Stimulated activated naive CD4-positive, alpha-beta T cell (primary cell): ENCODE measurements at places on chromosomes 16 and 17.
A peak's percentile ranks its signal among the peaks of the same experiment; 100 is the strongest.

DNA sequence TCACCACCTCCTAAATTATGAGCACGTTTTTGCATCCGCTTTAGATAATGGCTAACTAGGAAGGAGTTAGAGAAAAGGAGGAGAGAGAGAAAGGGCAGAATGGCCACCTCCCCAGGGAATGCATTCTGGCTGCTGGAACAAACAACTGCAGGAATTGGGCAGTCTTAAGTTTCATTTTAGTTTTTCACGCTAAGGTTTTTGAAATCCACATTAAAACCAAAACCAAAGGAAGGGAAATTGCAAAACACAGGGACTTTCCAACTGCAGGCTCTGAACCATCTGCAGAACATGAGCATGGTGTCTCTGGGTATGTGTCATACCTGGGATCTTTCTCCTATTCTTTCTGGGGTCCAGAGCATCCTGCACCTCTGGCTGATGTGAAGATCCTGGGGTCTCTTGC is 12.1 kb upstream of the CCL8 start:
- DNase-seq = no peak

DNA sequence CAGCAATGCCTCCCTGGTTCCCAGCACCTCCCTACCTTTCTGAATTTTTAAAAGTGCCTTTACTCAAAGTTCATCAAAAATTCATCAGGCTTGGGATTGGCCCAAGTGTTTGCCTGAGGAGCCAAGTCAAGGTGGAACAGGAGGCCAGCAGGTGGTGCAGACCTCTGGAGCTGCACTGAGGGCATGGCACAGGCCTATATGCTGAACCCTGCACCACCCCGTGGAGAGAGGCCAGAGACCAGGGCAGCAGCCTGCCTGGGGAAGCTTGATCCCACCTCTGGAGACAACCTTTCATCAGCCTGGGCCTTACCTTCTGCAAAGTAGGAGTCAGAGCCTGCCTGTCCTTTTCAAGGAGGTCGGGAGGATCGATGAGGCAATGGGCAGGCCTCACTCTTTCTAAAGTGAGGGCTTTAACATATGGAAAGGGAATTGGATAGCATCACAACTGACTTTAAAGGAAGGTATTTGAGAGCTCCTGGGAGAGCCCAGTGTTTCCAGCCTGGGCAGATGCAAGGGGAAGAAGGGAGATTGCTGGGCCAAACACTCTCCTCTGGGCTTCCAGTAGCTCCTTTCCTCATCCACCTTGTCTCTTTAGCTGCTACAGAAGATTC is 31.8 kb upstream of the TMEM132E start:
- no peak for DNase-seq

DNA sequence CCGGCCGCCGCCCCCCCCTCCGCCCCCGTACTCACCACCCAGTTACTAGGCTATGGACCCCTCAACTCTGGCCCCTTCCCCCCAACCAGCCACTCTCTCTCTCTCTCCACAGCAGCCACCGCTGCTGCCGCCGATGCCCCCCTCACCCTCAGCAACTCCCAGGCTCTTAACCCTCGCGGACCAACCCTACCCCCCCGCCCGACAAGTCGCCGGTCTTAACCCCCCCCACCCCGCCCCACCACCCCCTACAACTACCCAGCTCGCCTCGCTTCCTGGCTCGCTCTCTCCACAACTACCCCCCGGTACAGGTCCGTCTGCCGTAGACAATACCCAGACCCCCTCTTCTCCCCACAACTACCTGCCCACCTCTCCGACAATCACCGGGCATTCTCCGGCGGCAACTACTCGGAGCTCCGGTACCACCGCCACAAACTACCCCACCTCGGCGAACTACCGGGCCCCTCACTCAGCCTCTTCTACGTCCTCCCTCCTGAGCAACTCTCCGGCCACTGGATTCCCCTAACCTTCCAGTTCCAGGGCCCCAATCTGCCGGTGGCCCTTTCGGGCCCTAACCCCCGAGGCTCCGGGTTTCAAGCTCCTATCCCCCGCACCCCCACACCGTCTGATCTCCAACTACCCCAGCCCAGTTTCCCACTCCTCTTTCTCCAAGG is 702 bp downstream of the PHF23 start:
- DNase-seq = peak; percentile 24

- no peak for DNase-seq
These were observed 48.1 kb downstream of the RPH3AL start for GRCh38 chr17:304461-304860.

GRCh38 chr17:17560975-17561374 is 30.5 kb downstream of the PEMT start:
- no peak for DNase-seq

DNA sequence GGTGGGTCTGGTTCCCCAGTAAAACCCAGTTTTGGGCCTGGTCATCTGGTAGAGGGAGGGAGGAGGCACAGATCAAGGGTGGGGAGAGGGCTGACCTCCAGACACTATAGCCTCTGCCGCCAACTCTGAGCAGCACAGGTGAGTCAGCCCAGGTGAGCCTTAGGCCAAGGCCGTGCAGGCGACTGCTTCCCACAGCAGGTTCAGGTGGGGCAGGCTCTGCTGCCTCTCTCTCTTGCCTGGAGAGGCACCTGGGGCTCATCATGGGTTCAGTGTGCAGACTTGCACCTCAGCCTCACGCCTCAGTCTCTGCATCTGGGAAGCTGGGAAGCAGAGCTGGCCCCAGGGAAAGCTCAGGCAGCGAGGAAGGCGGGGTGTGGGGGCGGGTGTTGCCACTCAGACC is 37.8 kb upstream of the IL34 start:
- DNase-seq = no peak

DNA sequence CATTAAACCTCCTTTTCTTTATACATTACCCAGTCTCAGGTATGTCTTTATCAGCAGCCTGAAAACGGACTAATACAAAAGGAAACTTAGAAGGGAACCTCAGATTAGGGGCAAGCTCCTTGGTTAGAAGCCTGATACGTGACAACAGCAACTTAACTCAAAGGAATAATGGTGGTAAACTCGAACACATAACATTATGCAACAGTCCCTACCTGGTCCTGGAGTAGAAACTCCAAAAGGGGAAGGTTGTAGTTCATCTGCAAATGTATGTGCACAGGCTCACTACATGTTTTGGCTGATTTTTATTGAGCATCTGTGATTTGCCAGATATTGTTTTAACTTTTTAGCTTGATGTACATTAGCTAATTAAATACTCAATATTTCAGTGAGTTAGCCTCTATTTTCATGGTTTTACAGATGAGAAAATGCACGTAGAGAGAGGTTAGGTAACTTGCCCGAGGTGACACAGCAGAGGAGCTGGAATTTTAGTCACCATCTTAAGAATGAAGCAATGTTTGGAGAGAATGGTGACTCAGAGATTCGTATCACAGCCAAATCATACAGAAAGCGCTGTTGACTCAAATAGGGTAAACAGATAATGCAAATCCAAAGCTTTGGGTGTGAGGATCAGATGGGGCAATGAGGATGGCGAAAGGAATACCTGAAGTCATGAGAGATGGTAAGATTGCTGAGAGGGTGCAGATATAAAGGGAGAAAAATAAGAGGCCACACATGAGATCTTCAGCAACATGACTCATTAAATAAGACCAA is 194.9 kb upstream of the RBFOX1 start:
- DNase-seq = no peak

- DNase-seq = no peak
These were observed 18.1 kb upstream of the NUP93 start for GRCh38 chr16:56711862-56712261.

DNA sequence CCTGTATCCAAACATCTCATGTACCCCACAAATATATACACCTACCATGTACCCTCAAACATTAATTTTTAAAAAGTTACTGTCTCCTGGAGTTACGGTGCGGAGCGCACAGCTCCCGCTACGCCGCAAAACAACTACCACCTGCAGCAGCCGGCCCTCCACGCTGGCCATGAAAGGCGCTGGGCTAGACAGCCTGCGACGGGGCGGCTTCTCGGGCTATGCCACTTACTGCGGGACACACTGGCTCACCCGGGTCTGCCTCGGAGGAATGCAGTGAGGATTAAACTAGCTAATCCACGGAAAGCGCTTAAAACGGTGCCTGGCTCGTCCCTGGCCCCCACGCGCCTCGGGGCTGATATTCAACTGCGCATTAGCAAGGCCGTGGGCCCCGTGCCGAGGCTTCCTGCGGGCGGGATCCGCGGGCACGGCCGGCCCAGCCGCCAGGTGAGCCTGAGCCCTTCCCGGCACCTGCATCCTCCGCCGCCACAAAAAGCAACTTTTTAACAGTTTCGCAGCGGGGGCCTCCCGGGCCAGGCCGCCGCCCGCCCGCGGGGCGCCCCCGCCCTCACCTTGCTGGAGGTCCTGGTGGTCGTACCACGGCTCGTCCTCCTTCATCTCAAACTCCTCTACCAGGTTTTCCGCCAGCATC is 633 bp downstream of the CDR2 start:
- peak; percentile 69 for DNase-seq

- DNase-seq = peak; percentile 19
These were observed 124.1 kb downstream of the PRKCA start for GRCh38 chr17:66426397-66427033.

DNA sequence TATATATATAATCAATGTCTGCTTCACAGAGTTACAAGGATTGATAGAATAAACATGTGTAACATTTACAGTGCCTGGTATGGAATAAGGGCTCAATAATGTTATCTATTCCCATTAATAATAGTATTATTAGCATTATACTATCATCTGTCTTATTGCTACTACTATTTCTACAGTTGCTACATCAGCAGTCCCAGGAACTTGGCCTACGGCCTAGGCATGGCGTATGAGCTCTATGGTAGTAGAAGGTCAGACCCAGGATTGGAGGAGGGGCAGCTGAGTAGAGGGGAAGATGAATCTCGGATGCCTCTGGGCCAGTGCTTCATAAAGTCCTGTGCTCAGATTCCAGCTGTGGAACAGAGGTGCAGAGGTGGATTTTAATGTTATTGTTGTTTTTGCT is 146.3 kb upstream of the TBX2 start:
- no peak for DNase-seq

GRCh38 chr16:63385714-63386432 is 1349.6 kb upstream of the CDH8 start:
- DNase-seq = no peak

GRCh38 chr17:82201498-82201910 is 11.1 kb downstream of the CCDC57 start:
- DNase-seq = peak; percentile 50

GRCh38 chr17:29968271-29968670 is 26.8 kb downstream of the EFCAB5 start:
- DNase-seq = no peak

DNA sequence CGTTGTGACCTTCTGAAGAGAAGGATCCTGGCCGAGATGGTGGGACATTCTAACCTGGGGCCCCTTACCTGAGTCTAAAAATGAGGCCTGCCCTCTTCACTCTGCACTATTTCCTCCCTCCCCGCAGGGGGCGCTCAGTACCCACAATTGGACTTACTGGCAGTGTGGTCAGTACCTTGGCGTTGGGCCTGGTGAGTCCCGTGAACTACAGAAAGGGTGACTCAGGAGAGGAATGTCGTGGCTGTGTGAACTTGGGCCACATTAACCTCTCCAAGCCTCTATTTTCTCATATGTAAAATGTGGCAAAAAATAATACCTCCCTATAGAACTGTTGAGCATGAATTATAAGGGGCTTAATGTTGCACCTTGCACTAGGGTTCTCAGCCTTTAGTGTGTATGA is 3.9 kb downstream of the RSAD1 start:
- DNase-seq = peak; percentile 50

GRCh38 chr17:50027172-50027880 is 28.6 kb upstream of the ITGA3 start:
- no peak for DNase-seq
